Stimulated activated CD8-positive, alpha-beta memory T cell treated with anti-CD3 and anti-CD28 coated beads, Interleukin-12 subunit alpha, Interleukin-12 subunit beta, amount 100 ng/mL, for 4 hours (primary cell): ENCODE measurements at places on chromosomes 7 and 10.

GRCh38 chr7:32489788-32490126, 423 bp downstream of the LSM5 start:
- no peak for DNase-seq

DNA sequence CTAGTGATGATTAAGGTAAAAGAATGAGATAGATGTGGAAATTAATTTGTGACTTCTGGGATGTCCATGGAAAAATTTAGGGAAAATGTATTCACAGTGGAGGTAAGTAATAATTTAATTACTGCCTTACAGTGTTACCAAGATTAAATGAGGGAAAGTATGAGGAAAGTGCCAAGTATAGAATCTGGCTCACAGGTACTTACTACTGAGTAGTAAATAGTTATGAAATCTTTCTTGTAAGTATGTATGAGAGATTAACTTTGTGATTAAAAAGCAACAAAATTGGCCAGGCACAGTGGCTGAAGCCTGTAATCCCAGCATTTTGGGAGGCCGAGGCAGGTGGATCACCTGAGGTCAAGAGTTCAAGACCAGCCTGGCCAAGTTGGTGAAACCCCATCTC, 42.1 kb downstream of the RSBN1L start:
- DNase-seq = no peak

- DNase-seq = no peak
These were observed 22.8 kb downstream of the ARL5B start for GRCh38 chr10:18681971-18682411.

GRCh38 chr7:156492170-156492569, 148.4 kb upstream of the RNF32 start:
- no peak for DNase-seq

DNA sequence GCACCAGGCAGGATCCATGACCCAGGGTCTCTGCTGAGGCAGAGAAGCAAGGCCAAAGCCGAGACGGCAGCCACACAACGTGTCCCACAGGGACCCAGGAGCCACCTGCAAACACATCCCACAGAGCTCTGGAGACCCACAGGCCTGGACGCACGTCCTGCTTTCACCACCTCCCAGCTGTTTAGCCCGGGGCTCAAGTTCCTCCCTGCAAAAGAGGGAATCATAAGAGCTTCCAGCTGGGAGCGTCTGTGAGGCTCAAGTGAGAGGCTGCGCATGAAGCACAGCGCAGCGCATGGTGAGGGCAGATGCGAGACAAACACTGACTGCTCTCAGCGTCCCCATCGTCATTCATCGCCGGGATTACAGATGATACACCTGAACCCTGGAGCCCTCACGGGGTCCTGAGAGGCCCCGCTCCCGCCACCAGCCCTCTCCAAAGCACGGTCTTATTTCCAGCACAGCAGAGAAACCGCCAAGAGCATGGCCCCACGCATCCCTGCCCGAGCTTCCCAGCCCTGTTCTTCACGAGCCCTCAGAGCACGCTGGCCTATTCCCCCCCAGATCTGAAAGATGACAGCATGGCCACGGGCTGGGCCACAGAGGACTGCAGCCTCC, 88.7 kb downstream of the MAD1L1 start:
- no peak for DNase-seq

- DNase-seq = no peak
These were observed 491 bp upstream of the AKAP9 start for GRCh38 chr7:91940171-91940570.

DNA sequence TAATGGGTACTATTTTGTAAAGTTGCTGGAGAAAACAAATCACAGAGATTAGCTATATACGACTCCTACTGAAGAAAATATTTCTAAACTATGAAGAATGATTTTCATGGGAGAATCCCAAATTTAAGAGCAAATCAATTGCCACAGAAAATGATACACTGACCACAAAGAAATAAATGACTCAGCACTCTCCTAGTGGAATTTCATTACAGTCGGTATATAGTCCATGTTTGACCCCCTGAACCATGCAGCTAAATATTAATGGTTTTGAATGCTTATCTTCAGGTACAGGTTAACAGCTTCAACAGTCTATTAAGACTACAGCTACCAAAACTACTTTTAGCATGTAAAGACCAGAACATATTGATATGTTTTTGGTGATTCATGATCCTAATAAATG, 65.0 kb downstream of the IDE start:
- no peak for DNase-seq

GRCh38 chr10:131772441-131772840, 128.4 kb upstream of the PPP2R2D start:
- DNase-seq = no peak

DNA sequence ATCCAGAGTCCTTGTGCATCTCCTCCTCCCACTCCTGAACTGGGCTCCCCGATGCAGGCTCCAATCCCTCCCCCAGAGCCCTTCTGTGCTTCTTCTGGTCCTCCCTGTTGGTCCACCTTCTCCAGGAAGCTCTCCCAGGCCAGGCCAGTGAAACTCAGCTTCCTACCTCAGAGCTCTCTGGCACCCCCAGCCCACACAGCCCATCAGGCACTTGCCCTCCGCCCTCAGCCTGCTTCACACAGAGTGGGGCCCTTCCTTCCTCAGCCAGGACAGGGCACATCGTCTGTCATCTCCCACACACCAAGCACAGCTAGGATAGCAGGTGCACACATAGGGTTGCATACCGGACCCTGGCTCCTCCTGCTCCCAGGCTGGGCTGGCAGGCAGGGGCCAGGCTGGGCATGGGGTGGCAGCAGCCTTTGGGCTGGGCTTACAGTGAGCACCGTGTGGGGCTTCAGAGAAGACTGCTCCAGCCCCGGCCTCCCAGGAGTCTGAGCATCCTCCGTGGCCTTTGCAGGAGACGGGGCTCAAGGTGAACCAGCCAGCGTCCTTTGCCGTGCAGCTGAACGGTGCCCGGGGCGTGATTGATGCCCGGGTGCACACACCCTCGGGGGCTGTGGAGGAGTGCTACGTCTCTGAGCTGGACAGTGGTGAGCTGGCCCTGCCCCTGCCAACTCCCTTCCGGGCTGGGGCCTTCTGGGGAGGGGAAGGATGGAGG, 6.5 kb upstream of the ATP6V1F start:
- DNase-seq = no peak

DNA sequence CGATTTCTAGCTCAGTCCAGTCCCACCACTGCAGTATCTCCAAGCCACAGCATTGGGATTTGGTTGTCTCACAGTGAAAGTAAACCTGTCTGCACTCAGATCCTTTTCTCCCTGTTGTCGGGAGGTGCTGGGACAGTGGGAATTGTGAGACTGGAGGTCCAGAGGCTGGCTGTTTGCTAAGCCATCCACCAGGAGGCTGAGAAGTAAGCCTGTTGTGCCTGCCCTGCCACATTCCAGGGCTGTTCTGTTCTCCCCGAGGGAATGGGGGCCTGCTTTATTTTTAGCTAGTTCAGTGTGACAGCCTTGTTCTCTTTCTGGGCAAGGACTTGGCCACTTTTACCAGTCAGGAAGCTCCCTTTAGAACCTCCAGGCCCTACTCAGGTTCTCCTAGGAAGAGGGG, 54.9 kb downstream of the HK1 start:
- DNase-seq = no peak

- no peak for DNase-seq
These were observed 5.5 kb upstream of the VGF start for GRCh38 chr7:101170617-101171441.

DNA sequence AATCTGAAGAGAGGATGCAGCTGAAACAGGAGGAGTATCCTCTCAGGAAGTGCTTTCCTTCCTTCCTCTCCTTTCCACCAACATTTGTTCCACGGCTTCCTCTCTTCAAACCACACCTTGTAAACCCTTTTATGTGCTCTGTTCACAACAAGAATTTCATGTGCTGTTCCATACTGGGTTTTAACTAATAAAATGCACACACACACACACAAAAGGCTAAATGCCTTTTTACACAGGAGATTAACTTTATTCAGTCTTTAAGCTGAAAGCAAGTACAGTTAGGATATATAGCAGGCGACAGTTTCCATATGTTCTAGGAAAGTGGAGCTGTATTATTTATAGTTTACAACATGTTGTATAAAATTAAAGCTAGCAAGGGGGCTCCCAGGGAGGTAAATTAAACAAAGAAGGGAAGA, 106.7 kb downstream of the REEP3 start:
- DNase-seq = no peak

DNA sequence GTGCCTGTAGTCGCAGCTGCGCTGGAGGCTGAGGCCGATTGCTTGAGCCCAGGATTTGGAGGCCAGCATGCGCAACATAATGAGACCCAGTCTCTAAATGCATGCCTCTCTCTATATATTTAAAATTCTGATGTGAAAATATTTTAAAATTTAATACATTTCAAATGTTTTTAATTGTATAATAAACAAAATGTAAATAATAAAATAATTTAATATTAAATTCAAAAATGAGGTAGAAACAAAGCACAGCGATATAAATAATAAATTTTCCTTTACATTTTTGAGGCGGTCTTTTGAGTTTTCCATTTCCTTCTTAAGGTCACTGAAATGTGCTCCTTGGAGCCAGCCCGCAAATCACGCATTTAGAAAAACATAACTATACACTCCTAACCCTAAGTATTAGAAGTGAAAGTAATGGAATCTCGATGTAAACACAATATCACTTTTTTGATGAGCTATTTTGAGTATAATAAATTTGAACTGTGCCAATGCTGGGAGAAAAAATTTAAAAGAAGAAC, 523 bp upstream of the CDK1 start:
- DNase-seq = no peak

GRCh38 chr10:83310688-83311087, 828.6 kb upstream of the GHITM start:
- no peak for DNase-seq

DNA sequence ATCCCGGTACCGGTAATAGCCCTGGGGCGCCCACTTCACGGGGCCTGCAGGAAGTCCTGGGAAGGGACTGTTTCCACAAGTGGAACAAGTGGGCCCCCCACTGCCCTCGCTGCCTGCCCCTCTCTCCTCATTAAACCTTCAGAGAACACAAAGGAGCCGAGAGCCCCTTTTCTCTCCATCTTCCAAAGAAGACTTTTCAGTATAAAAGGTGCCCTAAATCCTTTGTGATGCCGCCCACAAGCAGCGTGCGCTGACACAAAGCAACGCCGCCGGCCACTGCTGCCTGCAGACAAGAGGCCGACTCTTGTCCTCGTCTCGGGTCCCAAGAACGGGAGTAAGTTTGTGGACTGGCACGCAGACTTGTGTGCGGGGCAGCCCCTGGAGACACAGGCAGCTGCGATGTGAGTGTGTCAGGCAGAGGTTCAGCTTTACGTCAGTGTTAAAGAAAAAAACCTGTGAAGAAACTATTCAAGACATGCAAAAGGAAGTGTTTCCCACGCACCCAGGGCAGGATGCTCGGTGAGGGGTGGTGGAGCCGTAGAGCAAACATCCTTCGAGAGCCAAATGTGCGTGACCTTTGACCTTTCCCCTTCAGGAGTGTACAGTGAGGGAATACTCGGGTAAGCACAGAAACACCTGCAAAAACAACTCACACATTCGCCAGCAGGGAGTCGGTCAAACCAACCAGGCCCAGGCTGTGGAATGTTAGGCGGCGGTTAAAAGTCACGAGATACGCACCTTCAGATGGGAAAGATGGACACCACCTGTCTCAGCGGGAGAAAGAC, 118.2 kb downstream of the VIPR2 start:
- DNase-seq = no peak

DNA sequence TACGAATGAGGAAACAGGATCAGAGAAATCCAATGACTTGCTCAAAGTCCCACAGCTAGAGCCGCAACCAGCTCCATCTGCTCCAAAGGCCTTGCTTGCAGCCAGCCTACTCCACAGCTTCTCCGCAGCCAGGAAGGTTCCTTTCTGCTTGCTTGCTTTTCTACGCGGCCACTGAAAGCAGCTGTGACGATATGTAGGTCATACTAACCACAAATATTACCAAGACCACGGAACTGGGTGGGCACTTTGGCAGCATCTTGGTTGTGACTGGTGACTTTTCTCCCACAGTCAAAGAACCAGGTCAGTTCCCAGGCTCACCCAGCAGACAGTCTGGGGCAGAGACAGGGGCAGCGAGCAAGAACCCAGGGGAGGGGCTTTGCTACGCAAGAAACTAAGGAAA, 86.4 kb downstream of the FAM53B start:
- no peak for DNase-seq
